H9 (cell line): ENCODE measurements at places on chromosomes 6 and 20. TPM values are rescaled to one million over a fixed set of nuclear protein-coding genes. Genes with fewer than 3 reads are reported as not detected.

CST7 gene
- total RNA-seq: not detected in 2 replicates

BMP7 gene
- 17.7 and 19.6 TPM in 2 replicates for total RNA-seq

SYNDIG1 gene
- total RNA-seq: 4.7 and 5.4 TPM in 2 replicates

FKBP1C gene
- 0.52 and 1.2 TPM in 2 replicates for total RNA-seq

ERVFRD-1 gene
- total RNA-seq: not detected in 2 replicates

PLCB1 gene
- 11.1 and 11.5 TPM in 2 replicates for total RNA-seq

THEMIS gene
- not detected in 2 replicates for total RNA-seq

C6orf132 gene
- total RNA-seq: 45.1 and 48.4 TPM in 2 replicates

FOXS1 gene
- total RNA-seq: 0.22 TPM in 1 of 2 replicates, not detected in the other

RAD21L1 gene
- total RNA-seq: not detected in 2 replicates

MUCL3 gene
- total RNA-seq: 0.15 and 0.20 TPM in 2 replicates

NHLRC1 gene
- 1.0 and 1.5 TPM in 2 replicates for total RNA-seq

GRCh38 chr6:82413868-82414267 is 50.3 kb downstream of the TPBG start:
- H3K4me1 ChIP-seq: no peaks in the 10 kb centered on the region
- H3K27ac ChIP-seq: no peak overlapping the region
- no peaks in the 10 kb centered on the region for H3K36me3 ChIP-seq
- no peak overlapping the region for H3K4me3 ChIP-seq
- no peaks in the 10 kb centered on the region for H3K27me3 ChIP-seq

- DNase-seq: peak; percentile 83
- no peaks in the 10 kb centered on the region for H3K27me3 ChIP-seq
- H3K4me3 ChIP-seq: peak overlapping the region; percentile 90
- no peak overlapping the region for H3K27ac ChIP-seq
- H3K4me1 ChIP-seq: no peaks in the 10 kb centered on the region
Measured at GRCh38 chr6:26571592-26572296, 25.0 kb upstream of the ABT1 start.

- no peaks in the 10 kb centered on the region for H3K36me3 ChIP-seq
- H3K4me1 ChIP-seq: peaks cover 4% of the 10 kb centered on the region; the same call in 1 of the 2 replicates
- DNase-seq: no peak
- H3K27me3 ChIP-seq: no peaks in the 10 kb centered on the region
- no peak overlapping the region for H3K27ac ChIP-seq
- no peak overlapping the region for H3K4me3 ChIP-seq
Measured at GRCh38 chr20:63377951-63378381, 16.8 kb upstream of the CHRNA4 start.

DNA sequence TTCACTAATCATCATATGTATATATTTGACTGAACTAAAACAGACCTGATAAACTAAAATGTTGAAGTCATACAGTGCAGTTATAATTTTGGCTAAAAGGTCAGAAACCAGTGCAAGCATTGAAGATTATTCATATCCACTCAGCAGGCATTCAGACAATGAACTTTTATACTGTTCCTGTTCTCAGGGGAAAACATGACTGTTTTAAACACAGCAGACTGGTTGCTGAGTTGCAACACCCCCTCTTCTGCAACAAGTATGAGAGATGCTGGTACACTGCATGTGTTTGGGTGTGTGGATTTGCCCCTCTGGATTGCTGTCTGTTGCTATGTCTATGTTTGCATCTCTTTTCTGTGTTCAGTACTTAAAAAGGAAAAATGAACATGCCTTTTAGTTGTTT is 206.8 kb downstream of the EYA4 start:
- no peak overlapping the region for H3K4me3 ChIP-seq
- no peaks in the 10 kb centered on the region for H3K27me3 ChIP-seq
- H3K27ac ChIP-seq: no peak overlapping the region
- DNase-seq: no peak

DNA sequence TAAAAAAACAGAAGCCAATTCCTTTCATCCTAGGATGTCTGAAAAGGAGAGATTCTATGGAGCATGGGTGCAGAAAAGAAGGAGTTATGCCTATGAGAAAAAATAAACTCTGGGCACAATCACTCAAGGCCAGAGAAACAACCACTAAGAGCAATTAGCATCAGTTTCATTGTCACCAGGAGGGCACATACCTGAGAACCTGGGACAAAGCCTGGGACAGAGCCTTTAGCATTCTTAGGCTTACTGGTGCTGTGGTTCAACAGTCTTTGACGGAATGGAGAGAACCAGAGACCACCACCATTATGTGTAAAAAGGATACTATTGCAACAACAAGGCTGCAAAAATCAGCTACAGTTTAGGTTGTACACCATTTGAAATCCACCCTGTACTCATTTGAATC is 29.4 kb upstream of the BCKDHB start:
- H3K4me1 ChIP-seq: no peaks in the 10 kb centered on the region
- H3K36me3 ChIP-seq: no peaks in the 10 kb centered on the region
- no peaks in the 10 kb centered on the region; the same call in 1 of the 2 replicates for H3K27me3 ChIP-seq
- DNase-seq: no peak

DNA sequence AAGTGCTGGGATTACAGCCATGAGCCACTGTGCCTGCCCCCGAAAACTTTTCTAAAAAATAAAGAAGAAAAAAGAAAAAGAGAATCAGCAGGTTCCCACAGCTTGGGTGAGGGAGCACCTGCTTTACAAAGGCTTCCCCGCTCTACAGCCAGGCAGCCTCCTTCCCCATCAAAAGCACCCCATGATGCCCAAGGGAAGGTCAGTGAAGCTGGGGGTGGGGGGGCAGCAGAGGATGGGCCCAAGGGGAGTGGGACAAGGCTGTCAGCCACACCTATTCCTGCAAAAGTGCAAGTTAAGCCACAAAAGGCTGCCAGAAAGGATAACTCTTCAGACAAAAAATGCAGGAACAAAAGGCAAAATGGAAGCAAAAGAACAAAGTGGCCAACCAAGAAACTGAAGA is 72.5 kb downstream of the FAM50B start:
- H3K4me1 ChIP-seq: peaks cover 2% of the 10 kb centered on the region; the same call in 1 of the 2 replicates
- no peak for DNase-seq
- no peak overlapping the region for H3K4me3 ChIP-seq
- H3K27ac ChIP-seq: no peak overlapping the region
- H3K36me3 ChIP-seq: peaks cover 3% of the 10 kb centered on the region

- no peak overlapping the region for H3K27ac ChIP-seq
- no peak for DNase-seq
- H3K27me3 ChIP-seq: no peaks in the 10 kb centered on the region; the same call in 1 of the 2 replicates
- H3K4me3 ChIP-seq: peak overlapping the region; percentile 81
- H3K36me3 ChIP-seq: peaks cover 31% of the 10 kb centered on the region
Measured at GRCh38 chr20:50151034-50151743, 2.3 kb downstream of the PEDS1 start.

- peaks cover 13% of the 10 kb centered on the region; the same call in 1 of the 2 replicates for H3K4me1 ChIP-seq
- DNase-seq: no peak
- no peak overlapping the region for H3K27ac ChIP-seq
- H3K27me3 ChIP-seq: no peaks in the 10 kb centered on the region
Measured at GRCh38 chr6:138541823-138542481, 42.7 kb upstream of the NHSL1 start.

- DNase-seq: peak; percentile 12
- H3K27me3 ChIP-seq: no peaks in the 10 kb centered on the region
- H3K36me3 ChIP-seq: no peaks in the 10 kb centered on the region; the same call in 1 of the 2 replicates
- H3K4me3 ChIP-seq: no peak overlapping the region
Measured at GRCh38 chr20:24770628-24771541, 178.2 kb upstream of the CST7 start.

DNA sequence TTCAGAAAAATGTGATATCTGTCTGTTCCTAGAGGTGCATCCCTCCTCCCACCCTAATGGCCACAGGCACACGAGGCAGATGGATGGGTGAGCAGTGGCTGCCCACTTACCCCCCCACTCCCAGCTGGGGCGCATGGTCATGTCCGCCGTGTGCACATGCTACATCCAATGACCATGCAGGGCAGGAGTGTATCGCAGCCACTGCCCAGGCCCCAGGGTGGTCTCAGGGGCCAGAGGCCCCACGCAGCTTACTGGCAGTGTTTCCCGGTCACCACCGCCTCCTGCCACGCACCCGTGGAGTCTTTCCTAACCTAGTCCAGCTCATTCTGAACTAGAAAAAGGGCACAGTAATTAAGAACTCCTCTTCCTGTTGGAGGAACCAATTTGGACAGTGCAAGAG is 11.7 kb upstream of the HTR1B start:
- DNase-seq: no peak
- H3K36me3 ChIP-seq: peaks cover 6% of the 10 kb centered on the region
- H3K27me3 ChIP-seq: no peaks in the 10 kb centered on the region
- no peak overlapping the region for H3K27ac ChIP-seq
- no peaks in the 10 kb centered on the region; the same call in 1 of the 2 replicates for H3K4me1 ChIP-seq
- H3K4me3 ChIP-seq: no peak overlapping the region

- H3K4me1 ChIP-seq: no peaks in the 10 kb centered on the region
- peaks cover 3% of the 10 kb centered on the region; the same call in 1 of the 3 replicates for H3K36me3 ChIP-seq
- no peak overlapping the region for H3K27ac ChIP-seq
- no peaks in the 10 kb centered on the region for H3K27me3 ChIP-seq
- no peak for DNase-seq
Measured at GRCh38 chr20:33560026-33560425, 70.1 kb downstream of the CBFA2T2 start.

DNA sequence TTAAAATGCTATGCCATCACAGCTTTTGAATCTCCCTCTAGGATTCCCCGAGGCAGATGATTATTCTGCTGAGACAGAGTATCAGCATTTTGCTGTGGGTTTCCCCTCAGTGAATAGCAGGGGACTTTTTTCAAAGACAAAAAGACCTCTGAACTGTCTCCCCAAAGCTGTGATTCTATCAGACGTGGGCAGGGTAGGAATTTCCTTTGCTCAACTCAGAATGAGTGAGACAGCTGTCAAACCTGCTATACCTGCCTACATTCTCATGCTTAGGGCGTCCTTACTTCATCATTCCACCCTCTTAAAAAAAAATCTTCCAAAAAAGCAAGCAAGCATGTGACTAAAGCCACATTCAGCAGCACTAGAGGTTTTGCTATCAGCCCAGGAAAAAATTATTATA is 147.6 kb upstream of the FAM83B start:
- DNase-seq: no peak
- H3K4me1 ChIP-seq: no peaks in the 10 kb centered on the region
- no peaks in the 10 kb centered on the region for H3K27me3 ChIP-seq
- no peak overlapping the region for H3K27ac ChIP-seq
- H3K4me3 ChIP-seq: no peak overlapping the region
- no peaks in the 10 kb centered on the region for H3K36me3 ChIP-seq

- no peak for DNase-seq
- no peaks in the 10 kb centered on the region for H3K4me1 ChIP-seq
- no peak overlapping the region for H3K27ac ChIP-seq
Measured at GRCh38 chr6:68774843-68775242, 139.8 kb downstream of the ADGRB3 start.

- peaks cover 7% of the 10 kb centered on the region; the same call in 2 of the 3 replicates for H3K36me3 ChIP-seq
- DNase-seq: no peak
- H3K4me3 ChIP-seq: no peak overlapping the region
- no peaks in the 10 kb centered on the region; the same call in 1 of the 2 replicates for H3K27me3 ChIP-seq
Measured at GRCh38 chr6:5053038-5053437, 32.1 kb upstream of the PPP1R3G start.

- no peaks in the 10 kb centered on the region for H3K27me3 ChIP-seq
- no peak for DNase-seq
- no peaks in the 10 kb centered on the region for H3K36me3 ChIP-seq
Measured at GRCh38 chr6:105862936-105863607, 223.1 kb upstream of the PRDM1 start.

- peaks cover 11% of the 10 kb centered on the region for H3K36me3 ChIP-seq
- H3K27me3 ChIP-seq: no peaks in the 10 kb centered on the region
- H3K4me3 ChIP-seq: no peak overlapping the region
- H3K4me1 ChIP-seq: no peaks in the 10 kb centered on the region
- H3K27ac ChIP-seq: no peak overlapping the region
Measured at GRCh38 chr20:6956574-6956973, 189.1 kb downstream of the BMP2 start.

DNA sequence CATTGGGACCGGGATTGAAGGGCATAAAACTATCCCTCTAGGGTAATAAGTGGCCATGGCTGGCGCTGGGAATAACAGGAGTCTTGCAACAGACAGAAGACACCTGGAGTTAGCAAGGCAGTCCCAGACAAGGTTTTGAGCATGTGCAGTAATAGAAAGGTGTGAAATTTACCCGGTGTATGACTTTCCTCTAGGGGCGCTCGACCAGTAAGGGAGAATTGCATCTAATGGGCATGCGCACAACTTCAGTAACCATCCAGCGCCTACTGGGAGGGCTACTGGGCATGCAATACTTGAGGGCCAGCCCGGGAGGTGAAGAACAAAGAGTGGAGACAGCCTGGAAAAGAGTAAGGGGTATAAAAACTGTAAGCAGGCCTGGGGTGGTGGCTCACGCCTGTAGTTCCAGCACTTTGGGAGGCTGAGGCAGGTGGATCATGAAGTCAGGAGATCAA is 32.7 kb downstream of the SERPINB6 start:
- no peak overlapping the region for H3K27ac ChIP-seq
- H3K4me3 ChIP-seq: no peak overlapping the region
- peaks cover 7% of the 10 kb centered on the region; the same call in 1 of the 2 replicates for H3K36me3 ChIP-seq
- H3K4me1 ChIP-seq: no peaks in the 10 kb centered on the region
- no peak for DNase-seq

DNA sequence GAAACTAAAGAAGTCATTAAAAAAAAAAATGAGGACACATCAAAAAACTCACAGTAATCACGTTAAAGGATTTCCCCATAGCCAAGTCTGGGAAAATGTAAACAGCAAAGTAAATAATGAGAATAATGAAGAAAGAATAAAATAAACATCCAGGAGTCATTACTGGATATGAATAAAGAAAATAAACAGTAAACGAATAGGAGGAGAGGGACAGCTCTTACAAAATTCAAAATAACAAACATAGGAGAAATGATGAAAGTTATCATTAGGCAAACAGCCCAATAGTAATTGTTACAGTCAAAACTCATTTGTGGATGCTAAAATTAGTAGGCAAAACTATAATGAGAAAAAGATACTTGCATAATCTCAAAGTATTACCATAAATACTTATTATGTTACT is 8.0 kb upstream of the UBD start:
- no peaks in the 10 kb centered on the region for H3K27me3 ChIP-seq
- no peak for DNase-seq
- no peak overlapping the region for H3K27ac ChIP-seq

DNA sequence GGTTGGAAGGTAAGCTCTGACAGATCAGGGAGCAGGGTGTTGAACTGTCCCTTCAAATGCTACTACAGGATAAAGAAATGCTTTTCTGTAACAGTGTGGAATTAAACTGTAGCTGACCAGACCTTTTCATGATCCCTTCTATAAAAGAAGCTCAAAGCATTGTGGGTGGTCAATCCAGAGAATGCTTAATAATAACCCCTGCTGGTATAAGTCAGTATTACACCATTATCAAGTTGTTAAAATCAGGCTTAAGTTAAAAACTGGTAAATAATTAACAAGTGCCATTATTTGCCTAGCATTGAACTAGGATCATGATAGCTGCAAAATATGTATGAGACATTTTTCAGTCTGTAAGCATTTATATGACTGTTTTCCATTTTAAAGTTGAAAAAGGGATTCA is 468.9 kb downstream of the PKHD1 start:
- H3K27me3 ChIP-seq: no peaks in the 10 kb centered on the region
- DNase-seq: no peak
- H3K36me3 ChIP-seq: no peaks in the 10 kb centered on the region

- H3K4me1 ChIP-seq: no peaks in the 10 kb centered on the region
- H3K36me3 ChIP-seq: no peaks in the 10 kb centered on the region
- no peak overlapping the region for H3K27ac ChIP-seq
- peaks cover 6% of the 10 kb centered on the region for H3K27me3 ChIP-seq
Measured at GRCh38 chr6:146028252-146028795, 538 bp upstream of the GRM1 start.
